ENCODE measurements at places on chromosomes 16 and 17.

DNA sequence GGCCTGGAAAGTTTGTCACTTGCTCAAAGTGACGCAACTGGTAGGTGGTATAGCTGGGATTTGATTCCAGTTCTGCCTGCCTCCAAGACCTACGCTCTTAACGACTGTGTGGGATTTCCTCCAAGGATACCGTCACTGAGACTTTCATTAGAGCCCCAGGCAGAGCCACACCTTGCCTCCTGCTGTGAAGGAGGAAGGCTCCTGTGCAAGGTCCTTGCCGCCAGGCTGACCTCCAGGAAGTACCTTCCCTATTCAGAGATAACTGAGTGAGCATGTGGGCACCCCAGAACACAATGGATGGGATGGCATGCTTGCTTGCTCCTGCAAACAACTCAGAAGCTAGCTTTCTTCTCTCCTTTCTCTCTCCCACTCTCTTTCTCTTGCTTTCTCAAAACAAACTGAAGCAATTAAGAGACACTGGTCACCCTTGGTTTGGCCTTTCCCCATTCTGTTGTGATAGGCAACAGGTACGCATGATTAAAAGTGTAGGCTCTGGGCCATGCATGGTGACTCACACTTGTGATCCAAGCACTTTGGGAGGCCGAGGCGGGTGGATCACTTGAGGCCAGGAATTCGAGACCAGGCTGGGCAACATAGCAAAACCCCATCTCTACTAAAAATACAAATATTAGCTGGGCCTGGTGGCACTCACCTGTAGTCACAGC lies 30.7 kb downstream of the CACNG3 start:
- DNase-seq: no peak

DNA sequence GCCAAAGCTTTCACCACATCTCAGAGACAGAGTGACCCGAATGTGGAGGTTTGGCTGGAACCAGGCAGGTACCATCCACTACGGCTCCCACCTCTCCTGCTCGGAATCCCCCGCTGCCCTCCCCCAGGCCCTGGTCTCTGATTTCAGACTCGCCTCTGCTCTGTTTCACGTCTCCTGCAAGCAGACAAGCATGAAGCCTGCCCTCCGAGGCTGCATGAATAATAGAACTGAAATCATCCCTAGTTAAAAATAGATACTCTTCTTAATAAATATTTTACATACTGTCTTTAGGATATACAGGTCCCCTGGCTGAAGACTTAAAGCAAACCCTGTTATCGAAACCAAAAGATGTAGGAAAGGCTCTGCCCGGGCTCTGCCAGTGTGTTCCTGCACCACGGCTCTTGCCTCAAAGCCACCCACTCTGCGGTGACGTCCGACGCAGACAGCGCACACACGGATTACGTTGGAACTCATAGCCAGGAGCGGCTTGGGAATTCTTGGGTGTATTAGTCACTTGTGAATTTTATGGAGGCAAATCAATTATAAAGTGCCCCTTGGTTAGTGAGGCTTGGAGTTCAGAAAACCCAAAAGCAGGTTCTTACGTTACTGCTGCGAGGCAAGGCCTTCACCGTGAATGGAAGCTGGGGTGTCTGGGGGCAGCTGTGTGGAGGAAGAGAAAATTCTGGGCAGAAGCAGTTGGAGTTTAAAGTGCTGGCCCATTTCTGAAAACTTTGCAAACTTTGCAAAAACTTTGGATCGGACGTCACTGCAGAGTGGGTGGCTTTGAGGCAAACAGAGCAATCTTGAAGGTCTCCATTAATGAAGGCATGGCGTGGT lies 25.6 kb upstream of the NPTX1 start:
- no peak for DNase-seq

DNA sequence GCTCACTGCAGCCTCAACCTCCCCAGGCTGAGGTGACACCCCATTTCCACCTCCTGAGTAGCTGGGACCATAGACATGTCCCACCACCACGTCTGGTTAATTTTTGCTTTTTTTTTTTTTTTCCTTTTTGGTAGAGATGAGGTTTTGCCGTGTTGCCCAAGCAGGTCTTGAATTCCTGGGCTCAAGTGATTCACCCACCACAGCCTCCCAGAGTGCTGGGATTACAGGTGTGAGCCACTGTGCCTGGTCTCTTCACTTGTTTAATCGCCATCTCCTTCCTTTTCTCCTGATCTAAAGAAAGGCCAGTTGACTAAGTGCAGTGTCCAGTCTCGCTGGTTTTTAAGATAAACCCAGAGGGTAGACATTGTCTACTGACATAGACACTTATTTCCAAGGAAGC lies 152.0 kb downstream of the C16orf95 start:
- DNase-seq: no peak

DNA sequence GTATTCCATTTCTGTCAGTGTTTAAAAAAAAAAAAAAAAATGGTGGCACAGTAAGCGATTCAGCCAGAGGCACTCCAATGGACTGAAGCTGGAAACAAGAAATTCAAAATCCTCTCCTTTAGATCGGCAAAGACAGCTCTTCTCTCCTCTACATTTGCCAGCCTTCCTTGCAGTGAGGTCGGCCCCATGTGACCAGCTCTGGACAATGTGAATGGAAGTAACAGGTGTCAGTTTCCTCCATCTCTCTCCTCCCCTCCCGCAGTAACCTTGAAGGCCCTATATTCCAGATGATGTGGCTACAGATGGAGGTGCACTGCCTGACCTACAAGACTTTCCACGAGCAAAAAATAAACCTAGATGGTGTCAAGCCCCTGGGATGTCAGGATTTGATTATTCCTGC lies 15.0 kb downstream of the CUEDC1 start:
- peak; percentile 64 for DNase-seq

- DNase-seq: no peak
These were observed 343.0 kb upstream of the DYNLRB2 start for GRCh38 chr16:80197741-80198201.

DNA sequence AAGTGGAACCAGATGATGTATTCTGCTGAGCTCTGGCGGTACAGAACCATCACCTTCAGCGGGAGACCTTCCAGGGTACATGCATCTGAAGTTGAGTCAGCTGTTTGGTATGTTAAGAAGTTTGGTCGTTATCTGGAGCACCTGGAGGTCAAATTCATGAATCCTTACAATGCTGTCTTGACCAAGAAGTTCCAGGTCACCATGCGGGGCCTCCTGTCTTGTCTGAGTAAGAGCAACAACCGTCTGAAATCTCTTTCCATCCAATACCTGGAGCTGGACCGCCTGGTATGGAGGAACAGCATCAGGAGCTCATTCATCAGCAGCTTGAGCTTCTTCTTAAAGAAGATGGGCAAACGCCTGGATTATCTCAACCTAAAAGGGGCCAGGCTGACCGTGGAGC lies 4.0 kb downstream of the FBXO39 start:
- no peak for DNase-seq

DNA sequence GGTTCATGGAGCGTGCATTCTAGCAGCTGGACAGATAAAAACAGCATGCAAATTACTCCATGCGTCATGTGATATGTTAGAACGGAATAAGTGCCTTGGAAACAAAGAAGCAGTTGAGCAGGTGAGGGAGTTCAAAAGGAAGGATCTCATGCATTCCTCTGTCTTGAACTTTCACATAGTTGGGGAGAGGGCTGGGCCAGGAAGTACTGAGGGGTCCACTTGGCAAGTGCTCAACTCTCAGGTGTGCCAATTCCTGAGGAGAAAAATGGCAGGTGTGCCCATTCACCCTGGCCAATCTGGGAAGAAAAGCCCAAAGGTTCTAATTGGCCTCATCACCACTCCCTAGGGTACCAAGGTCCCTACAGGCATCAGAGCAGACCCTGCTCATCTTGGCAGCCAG lies 67.7 kb downstream of the CES1 start:
- no peak for DNase-seq

GRCh38 chr17:29710891-29711418 lies 88.2 kb upstream of the CORO6 start:
- DNase-seq: no peak

- no peak for DNase-seq
These were observed 579.7 kb downstream of the CDH11 start for GRCh38 chr16:64542152-64542551.

- peak; percentile 27 for DNase-seq
These were observed 1.1 kb upstream of the MYH11 start for GRCh38 chr16:15857724-15858560.

DNA sequence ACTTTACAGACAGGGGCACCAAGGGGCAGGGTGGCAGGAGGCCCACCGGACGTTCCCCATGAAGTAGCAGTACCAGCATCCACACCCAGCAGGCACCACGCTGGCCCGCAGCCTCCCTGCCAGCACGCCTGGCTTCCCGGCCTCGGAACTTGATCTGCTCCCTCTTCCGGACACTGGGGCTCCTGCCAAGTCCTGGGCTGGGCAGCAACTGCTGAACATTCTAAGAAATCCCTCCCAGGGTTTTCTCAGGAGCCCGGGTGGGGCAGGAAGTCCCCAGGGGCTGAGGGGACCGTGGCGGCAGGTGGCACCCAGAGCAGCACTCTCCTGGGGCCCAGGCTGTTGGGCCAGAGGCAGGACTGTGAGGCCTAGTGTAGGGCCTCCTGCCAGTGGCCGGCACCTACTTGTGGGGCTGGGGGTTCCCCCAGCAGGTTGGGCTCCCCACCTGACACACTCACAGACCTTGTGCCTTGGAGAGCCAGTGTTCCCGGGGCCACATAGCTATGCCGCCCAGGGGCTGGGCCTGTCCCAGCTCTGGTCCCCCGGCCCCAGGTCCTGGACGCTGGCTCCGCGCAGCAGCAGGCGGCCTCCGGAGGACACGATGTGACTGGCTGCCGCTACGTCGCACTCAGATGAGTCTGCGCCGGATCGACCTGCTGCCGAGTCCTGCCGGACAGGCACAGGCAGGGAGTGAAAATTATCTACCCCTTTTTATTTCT lies 86.2 kb upstream of the CBX4 start:
- peak; percentile 87 for DNase-seq

GRCh38 chr17:38703742-38704605 lies 1.1 kb upstream of the MLLT6 start:
- peak; percentile 95 for DNase-seq

DNA sequence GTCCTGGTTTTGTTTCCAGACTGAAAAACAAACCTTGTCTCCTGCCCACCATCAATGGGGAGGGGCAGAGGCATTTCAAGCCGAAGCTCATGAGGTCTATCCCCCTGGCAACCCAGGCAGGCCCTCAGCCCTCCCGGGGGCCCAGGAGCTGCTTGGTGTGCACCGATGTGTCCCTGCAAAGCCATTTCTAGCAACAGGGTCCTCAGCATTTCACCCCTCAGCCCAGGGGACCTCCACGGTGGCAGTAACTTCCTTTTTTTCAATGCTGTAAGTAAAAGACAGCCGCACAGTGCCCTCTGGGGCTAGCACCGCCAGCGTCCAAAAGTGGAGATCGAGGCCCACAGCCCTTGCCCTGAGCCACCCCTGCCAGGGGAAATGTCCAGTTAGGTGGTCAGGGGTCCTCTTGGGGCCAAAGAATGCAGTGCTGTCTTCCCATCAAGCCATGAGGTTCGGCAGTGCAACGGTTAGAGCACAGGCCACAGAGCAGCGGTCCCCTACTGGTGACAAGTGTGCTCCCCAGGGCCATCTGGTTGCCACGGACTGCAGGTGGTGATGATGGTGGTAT lies 79.9 kb downstream of the LITAF start:
- no peak for DNase-seq

DNA sequence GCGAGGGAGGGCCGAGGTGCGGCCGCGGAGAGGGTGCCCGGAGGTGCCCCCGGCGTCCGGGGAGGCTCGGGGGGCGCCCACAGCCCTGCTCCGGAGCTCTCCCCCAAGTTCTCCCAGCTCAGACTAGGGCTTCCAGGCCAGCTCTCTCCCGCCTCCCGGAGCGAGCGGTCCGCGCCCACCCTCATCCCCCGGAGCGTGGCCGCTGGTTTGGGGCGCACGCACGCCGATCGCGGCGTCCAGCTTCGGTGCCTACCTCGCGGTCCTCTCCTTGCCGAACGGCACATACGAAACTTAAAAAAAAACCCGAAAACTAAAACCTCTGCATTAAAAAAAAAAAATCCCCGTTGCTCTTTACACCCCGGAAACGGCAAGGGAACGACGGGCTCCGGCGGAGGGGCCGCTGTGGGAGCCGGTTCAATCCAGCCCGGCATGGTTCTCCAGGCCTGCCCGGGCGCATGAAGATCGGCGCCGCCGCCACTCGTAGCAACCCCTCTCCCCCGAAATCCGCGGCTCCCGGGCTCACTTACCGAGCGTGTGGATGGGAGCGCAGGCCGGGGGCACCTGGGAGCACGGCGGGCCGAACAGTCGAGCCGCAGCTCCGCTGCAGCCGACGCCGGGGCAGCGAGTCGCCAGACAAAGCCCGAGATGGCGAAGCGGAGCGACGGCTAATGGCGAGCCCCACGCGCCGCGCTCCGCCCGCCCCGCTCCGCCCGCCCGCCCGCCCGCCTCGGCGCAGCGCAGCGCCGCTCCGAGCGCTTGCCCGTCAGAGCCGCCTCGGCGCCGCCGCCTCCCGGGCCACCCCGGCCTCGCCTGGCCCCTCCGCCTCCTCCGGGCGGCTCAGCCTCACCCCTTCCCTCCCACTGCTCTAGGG lies 973 bp upstream of the UBTF start:
- peak; percentile 52 for DNase-seq

DNA sequence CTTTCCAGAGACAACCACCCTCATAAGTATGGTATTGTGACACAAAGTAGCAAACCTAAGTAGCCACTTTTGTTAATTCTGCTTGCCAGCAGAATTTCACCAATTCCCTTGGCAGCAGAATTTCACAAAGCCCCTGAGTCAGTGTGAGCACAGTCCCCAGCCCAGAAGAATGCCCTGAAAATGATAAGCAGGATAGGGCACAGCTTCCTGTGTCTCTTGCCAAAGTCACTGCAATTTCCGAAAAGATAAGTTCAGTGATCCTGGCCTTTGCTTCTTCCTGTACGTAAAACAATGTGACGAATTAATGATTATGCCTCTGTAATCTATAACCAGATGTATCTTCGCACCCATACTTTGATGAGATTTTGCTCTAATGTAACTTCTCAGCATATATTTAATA lies 16.0 kb upstream of the WIPF2 start:
- DNase-seq: no peak

DNA sequence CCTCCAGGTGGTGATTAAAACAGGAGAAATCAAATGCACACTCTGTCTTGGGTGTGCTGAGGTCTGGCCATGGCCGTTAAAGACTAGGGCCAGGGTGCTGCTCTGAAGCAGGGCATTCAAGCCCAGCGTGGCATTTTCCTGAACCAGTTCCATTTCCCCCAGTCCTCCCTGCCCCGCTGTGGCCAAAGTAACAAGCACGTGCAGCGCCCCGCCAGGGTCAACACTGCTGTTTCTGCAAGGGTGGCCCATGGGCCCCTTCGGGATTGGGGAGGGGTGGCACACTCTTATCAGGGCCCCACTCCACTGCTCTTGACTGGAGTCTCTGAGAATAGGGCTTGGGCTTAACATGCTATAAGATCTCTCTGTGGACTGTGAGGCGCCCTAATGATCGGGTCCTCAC lies 72.9 kb downstream of the IL21R start:
- DNase-seq: no peak

GRCh38 chr16:50996166-50996829 lies 154.8 kb downstream of the SALL1 start:
- DNase-seq: no peak

GRCh38 chr16:17801068-17801467 lies 330.3 kb upstream of the XYLT1 start:
- DNase-seq: no peak

DNA sequence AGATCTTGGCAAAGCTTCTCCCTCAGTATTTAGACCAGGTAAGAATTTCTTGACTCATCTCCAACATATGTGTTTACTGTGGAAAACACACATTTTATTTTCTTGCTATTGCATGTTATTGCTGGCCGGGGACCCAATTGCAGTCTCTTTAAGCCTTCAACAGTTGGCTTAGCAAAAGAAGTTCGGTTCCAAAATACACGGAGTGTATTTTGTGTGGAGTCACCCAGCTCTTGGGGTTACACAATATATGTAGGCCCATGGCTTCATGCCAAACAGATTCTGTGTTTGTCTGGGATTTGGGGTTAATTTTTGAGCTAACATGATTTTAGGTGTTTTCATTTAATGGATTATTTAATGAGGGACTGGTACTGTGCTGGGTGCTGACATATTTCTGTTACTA lies 4.0 kb downstream of the ALDH3A2 start:
- peak; percentile 37 for DNase-seq
